ENCODE measurements at places on chromosomes 12 and 14. TPM values are rescaled to one million over a fixed set of nuclear protein-coding genes. Genes with fewer than 3 reads are reported as not detected.

GRCh38 chr12:121439715-121440114 lies 39.8 kb downstream of the RNF34 start:
- no peak for DNase-seq

DNA sequence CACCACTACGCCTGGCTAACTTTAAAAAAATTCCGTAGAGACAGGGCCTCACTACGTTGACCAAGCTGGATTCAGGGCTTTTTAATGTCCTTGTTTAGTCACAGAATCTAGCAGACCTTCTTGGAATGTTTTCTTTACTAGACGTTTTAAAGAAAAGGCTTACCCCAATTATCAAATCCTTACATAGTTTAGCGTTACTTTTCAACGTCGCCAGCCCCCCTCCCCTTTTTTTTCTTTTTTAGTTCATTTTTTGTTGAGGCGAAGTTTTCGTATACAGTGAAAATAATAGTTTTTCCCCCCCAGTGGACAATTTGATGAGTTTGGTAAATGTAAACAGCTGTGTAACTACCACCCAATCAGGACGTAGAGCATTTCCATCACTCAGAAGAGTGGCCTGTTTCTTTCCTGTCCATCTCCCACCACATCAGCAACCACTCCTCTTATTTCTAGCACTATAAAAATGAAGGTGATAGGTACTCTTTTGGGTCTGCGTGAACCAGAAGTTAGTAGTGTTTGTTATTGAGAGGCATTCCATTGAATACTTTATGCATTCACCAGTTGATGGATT lies 753 bp upstream of the DLGAP5 start:
- no peak for DNase-seq

DNA sequence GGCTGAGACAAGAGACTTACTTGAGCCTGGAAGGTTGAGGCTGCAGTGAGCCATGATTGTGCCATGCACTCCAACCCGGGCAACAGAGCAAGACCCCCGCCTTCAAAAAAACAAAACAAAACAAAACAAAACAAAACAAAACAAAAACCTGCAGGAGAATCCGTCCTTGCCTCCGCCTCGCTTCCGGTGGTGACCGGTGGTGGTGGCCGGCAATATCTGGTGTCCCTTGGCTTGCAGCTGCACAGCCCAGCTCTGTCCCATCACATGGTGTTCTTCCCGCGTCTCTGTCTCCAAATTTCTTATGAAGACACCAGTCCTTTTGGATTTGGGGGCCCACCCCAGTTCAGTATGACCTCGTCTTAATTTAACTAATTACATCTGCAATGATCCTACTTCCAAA lies 10.0 kb downstream of the SMIM41 start:
- DNase-seq: no peak

- DNase-seq: no peak
Observed at GRCh38 chr12:52246720-52247621, 13.9 kb downstream of the KRT7 start.

DNA sequence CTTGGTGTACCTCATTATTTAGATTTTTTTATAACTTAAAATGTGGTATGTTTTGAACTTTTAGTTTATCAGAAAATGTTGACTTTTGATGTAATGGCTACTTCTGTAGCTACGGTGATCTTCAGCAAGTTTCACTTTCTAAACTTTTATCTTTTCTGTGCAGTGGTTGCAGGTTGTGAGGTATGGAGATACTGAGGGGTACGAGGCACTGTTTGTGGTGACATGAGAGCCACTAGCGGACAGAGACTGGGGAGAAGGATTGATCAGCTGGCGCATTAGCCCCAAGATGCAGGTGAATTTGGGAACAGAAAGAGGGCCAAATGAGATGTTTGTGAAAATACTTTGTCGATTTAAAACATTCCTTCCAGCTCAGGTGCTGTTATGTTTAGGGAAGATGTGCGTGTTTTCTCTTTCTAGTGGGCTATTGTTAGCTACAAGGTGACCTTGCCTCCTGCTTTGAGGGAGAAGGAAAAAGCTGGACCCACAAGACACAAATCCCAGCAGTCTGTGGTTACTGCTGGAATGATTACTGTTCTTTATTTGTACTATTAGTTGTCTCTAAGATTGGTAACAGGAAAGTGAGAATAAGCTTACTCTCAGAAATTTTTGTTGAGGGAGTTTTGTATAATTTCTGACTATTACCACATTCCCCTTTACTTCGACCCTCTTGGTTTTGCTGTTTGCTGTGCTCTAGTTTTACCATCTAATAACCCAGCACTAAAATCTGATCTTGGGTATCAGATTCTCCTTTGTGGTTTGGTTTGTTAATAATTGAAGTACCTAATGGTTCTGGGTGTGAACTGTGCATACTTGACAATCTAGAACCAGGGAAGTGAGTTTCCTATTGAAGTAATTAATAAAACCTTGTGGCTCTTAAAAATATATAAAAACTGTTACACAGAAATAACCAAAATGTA lies 61.7 kb downstream of the FBXO34 start:
- DNase-seq: no peak

NOVA1 gene
- 3.7 TPM for total RNA-seq

GRCh38 chr14:65846196-65846868 lies 433.8 kb downstream of the FUT8 start:
- DNase-seq: no peak

DNA sequence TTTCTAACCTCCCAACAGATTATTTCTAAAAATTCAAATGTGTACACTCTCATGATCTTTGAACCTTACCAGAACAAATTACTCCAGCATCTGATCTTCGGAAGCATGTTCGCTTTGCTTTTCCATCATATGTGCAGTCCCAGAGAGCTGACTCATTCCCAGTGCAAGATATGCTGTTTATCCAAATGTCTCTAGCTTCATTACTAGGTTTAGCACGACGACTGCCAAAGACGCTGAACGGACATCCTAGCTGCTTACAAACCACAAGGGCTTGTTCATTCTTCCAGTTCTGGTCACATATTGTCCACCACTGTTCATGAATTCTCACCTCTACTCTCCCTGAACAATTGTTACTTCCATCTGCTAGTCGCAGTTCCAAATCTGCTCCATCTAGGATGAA lies 40.5 kb downstream of the CD163L1 start:
- DNase-seq: no peak

DNA sequence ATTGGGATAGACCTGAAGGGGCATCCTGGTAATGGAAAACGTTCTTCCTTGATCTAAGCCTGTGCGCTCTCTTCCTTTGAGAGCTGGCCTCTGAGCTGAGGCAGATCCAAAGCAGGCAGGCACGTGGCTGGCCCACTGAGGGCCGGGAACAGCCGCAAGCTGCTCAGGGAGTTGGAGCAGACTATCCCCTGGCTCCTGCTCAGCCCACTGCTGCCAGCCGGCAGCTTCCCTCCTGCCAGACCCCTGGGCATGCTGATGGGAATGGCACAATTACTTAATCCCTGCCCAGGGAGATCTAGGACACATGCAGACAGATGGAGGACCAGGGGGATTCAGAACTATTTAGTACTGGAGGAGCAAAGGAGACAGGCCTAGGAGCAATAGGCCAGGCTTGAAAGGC lies 14.4 kb downstream of the NEUROD4 start:
- no peak for DNase-seq

- no peak for DNase-seq
Observed at GRCh38 chr14:24251880-24252288, 9.5 kb upstream of the TINF2 start.

- DNase-seq: no peak
Observed at GRCh38 chr12:8491646-8492530, 21.4 kb upstream of the CLEC4D start.
